Osteoblast (primary cell): ENCODE measurements at places on chromosomes 2 and 18. TPM values are rescaled to one million over a fixed set of nuclear protein-coding genes. Genes with fewer than 3 reads are reported as not detected.

Gene MTCL1
- total RNA-seq = 38.0 and 44.5 TPM in 2 replicates

Gene RTP5
- not detected in 2 replicates for total RNA-seq

Gene TPO
- total RNA-seq = not detected in 2 replicates

DNA sequence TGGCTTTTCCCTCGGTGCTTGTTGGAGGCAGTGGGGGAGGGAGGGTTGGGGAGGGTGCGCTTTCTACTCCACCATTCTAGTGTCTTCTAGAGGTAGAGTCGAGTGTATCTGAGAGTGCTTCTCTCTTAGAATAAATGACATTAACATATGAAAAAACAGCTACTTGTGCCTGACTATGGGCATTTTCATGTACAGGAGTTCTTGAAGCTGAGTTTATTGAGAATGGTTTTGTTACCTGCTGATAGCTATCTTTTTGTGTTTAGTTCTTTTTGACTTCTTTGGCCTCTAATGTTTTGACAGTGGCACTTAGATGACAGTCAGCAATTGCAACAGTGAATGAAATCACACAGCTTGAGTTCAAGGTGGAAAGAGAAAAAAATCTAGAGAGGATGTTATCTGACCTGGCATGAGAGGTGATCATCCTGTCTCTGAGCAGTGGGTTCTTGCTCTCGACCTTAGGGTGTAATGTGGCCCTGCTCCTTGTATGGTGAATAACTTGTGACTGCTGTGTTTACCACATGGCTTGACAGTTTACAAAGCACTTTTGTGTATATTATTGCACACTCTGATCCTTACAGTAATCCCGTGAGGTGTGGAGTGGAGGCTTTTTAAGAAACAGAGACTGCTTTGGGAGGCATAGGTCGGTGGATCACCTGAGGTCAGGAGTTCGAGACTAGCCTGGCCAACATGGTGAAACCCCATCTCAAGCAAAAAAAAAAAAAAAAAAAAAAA, 86.7 kb downstream of the AGAP1 start:
- H3K27ac ChIP-seq = no peak overlapping the region
- H3K27me3 ChIP-seq = no peaks in the 10 kb centered on the region
- no peak for DNase-seq
- H3K36me3 ChIP-seq = no peaks in the 10 kb centered on the region

DNA sequence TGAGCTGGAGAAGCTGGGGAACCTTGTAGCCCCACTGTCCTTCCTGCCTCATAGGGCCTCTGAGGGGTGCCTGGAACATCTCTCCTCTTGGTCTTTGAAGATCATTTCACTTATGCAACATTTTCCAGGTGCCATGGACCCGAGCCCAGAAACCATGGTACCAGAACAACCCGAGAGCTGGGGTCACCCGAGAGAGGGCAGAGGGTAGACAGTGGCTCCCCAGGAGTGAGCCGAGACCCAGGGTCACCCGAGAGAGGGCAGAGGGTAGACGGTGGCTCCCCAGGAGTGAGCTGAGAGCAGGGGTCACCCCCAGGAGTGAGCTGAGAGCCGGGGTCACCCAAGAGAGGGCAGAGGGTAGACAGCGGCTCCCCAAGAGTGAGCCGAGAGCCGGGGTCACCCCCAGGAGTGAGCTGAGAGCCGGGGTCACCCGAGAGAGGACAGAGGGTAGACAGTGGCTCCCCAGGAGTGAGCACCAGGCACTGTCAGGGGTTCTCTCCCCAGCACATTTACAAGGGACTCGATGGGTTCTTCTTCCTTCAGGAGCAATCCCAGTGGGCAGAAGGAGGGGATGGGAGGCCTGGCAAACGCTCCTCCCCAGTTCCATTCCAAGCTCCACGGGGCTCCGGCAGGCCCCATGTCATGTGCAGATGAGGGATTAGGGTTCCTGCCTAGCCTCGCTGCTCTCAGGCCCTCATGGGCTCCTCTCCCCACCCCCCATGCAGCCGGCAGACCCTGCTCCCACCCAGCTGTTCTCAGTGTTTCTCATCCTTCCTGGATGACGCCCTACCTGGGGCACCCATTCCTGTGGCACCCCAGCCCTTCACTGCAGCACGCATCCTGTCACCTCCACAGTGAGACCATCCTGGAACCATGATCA, 163.5 kb downstream of the RTP5 start:
- DNase-seq = no peak
- H3K4me3 ChIP-seq = no peak overlapping the region
- H3K4me1 ChIP-seq = peaks cover 12% of the 10 kb centered on the region
- no peaks in the 10 kb centered on the region for H3K36me3 ChIP-seq

GRCh38 chr18:36378205-36378604, 80.7 kb downstream of the FHOD3 start:
- no peak overlapping the region for H3K4me3 ChIP-seq
- peaks cover 24% of the 10 kb centered on the region for H3K4me1 ChIP-seq
- no peak for DNase-seq
- no peaks in the 10 kb centered on the region for H3K27me3 ChIP-seq

GRCh38 chr2:96842600-96842999, 1.2 kb downstream of the ANKRD23 start:
- no peak overlapping the region for H3K4me3 ChIP-seq
- DNase-seq = peak; percentile 39
- no peaks in the 10 kb centered on the region for H3K27me3 ChIP-seq

DNA sequence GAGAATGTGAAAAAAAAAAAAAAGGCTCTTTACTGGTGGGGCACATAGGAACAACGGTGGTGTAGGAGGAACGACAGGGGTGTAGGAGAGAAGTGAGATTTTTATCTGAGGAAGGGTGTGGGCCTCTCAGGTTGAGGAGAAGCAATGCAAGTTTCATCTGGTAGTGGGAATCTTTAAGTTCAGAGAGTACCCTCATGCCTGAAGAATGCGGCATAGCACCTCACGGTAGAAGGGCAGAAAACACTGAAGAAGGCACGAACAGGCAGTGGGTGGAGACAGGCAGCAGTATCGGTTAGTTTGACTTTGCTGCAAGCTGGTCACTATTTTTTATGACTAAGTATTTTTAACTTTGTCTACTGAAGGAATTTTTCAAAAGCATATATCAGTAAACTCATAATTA, 52.2 kb upstream of the TSPYL6 start:
- H3K27ac ChIP-seq = no peak overlapping the region
- peaks cover 10% of the 10 kb centered on the region for H3K4me1 ChIP-seq
